DMS79 (cell line): ENCODE measurements at places on chromosomes 4 and X.
A peak's percentile ranks its signal among the peaks of the same experiment; 100 is the strongest.

- no peak for DNase-seq
Measured at GRCh38 chr4:174318829-174319764, 35.4 kb downstream of the CEP44 start.

GRCh38 chr4:38242101-38242500, 281.9 kb downstream of the PTTG2 start:
- DNase-seq = no peak

DNA sequence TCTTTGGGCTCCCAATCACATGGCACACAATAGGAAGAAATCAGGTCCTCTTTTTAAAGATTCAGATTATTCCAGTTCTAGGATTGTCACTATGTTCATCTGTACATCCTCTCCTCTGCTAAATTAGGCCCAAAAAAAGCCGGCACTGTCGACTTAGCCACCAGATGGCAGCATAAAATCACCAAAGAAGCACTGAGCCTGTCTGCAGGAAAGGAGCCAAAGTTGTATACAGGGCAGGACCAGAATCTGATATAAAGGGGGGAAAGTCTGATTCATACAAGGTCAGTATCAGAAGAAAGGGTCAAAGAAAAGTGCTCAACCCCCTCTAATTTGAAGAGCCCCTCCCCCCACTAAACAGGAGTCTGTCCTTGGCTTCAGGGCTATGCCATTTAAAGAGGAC, 292.5 kb downstream of the CHIC1 start:
- DNase-seq = no peak

DNA sequence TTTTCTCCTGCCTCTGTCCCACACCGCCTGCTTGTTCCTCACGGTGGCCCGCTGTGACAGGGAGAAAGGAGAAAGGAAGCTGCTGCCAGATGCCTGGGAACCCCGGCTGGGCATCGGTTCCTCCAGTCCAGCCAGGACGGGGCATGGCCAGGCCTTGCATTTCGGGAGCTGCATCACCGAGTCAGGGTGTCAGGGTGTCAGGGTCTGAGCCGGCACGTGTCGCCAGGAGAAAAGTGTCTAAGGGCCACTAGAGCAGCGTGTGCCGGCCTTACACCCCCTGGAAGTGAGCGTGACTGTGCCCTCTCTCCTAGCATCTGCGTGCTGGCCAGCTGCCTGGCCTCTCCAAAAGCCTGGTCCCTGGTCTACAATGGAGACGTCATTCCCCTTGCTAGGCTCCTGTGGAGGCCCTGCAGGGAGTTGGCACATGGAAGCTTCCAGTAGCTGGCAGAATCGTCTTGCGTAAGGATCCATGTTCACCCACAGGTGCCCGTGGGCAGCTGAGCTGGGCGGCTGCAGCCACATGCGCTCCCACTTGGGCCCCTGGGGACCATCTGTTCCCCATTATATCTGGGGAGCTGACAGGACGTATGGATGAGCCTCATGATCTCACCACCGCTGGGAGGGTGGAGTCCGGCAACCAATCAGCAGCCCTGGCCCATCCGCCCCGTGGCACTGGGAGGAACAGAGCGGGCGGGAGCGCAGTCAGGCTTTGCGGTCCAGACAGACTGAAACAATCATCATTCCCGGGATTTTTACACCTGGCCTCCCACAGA, 39.9 kb upstream of the HMX1 start:
- DNase-seq = no peak

GRCh38 chr4:133624744-133625143, 475.6 kb downstream of the PCDH10 start:
- DNase-seq = no peak

- no peak for DNase-seq
Measured at GRCh38 chrX:70527053-70527452, 82.4 kb downstream of the DLG3 start.

DNA sequence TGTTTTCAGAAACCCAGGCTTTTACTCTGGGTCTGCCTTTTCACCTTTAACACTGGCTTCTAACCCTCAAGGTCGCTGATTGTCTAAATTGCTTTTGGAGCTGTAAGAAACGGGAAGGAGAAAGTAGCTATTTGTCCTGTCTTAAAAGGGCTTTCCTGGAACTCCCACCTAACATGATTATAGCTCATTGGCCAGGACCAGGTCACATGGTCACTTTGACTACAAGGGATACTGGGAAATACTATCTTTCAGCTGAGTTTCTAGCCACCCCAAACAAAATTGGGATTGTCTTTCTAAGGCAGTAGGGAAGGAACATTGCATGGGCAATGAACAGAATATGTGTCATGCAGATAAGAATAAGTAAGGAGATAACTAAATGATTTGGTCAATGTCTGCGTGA, 106.7 kb upstream of the ARHGAP24 start:
- DNase-seq = no peak

GRCh38 chrX:109880629-109881028, 122.3 kb upstream of the TMEM164 start:
- DNase-seq = no peak

DNA sequence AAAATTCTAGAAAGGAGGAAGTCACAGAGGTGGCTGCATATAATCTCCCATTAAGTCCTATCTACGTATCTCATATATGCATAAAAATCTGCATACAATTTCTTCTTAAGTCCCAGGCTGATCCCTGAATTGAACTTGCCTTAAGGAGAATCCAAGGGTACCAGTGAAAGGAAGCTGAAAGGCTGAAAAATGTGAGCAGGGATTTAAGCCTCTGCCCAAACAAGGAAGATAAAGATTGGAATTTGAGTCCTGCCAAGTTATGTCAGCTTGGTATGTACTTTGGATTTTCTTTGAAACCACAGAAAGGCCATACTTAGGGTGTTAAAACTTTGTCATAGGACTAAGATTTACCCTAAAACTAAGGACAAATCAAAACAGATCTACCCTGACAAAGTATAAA, 26.5 kb upstream of the GEMIN8 start:
- DNase-seq = no peak

- DNase-seq = no peak
Measured at GRCh38 chr4:183773790-183774189, 114.7 kb downstream of the TRAPPC11 start.

DNA sequence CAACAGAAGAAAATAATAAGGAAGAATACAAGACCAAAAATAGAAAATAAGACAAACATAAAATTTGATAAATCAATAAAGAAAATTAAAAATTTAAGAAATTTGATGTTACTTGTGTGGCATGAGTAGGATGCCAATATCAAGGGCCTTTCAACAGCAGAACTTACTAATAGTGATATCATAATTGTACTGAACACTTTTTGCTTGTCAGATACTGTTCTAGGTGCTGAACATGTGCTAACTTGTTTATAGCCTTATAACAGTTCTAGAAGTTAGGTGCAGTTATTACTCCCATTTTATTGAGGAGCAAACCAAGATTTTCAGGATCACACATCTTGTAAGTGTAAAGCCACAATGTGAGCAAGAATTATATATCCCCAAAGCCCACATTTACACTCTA, 546.0 kb upstream of the EPHA5 start:
- no peak for DNase-seq

DNA sequence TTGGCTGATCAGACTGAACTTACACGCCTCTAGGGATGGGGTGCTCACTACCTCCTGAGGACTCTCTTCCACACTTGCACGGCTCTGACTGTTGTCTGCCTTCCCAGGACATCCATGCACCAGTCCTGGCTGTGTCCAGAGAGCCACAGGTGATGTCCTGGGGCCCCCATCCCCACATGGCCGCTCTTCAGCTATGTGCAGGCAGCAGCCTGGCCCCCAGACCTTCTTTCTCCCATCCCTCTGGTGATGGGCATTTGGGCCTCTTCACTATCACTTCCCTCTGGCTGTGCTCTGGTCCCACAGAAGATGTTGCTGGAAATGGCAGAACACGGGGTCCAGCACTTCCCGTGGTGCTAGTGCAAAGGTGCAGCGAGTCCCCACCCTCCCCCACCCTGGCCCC, 40.9 kb upstream of the HMX1 start:
- no peak for DNase-seq

GRCh38 chr4:110484029-110484428, 8.1 kb downstream of the ENPEP start:
- no peak for DNase-seq

DNA sequence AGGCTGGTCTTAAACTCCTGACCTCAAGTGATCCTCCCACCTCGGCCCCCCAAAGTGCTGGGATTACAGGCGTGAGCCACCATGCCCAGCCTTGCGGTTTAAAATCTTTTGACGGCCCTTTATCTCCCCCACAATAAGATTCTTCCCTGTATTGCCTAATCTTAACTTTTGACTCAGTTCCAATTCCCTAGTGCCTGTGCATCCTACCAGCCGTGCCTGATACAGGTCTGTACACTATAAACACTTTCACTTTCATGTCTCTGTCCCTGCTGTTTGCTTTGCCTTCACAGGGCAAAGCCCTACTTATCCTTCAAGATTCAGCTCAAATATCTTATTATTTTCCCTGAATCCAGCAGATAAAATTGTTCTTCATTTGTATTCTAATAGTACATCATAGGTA, 74.6 kb downstream of the WDR44 start:
- no peak for DNase-seq

DNA sequence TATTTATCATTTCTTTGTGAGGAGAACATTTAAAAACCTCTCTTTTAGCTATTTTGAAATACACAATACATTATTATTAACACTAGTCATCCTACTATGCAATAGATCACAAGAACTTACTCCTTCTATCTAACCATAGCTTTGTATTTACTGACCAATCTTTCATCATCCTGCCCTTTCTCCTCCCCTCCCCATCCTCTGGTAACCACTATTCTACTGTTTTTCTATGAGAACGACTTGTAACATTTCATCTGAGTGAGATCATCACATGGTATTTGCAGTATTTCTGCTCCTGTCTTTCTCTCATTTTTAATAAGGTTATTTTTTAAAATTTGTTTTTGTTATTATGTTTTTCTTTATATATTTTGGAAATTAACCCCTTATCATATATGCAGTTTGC, 331.8 kb downstream of the TEX13C start:
- DNase-seq = no peak

DNA sequence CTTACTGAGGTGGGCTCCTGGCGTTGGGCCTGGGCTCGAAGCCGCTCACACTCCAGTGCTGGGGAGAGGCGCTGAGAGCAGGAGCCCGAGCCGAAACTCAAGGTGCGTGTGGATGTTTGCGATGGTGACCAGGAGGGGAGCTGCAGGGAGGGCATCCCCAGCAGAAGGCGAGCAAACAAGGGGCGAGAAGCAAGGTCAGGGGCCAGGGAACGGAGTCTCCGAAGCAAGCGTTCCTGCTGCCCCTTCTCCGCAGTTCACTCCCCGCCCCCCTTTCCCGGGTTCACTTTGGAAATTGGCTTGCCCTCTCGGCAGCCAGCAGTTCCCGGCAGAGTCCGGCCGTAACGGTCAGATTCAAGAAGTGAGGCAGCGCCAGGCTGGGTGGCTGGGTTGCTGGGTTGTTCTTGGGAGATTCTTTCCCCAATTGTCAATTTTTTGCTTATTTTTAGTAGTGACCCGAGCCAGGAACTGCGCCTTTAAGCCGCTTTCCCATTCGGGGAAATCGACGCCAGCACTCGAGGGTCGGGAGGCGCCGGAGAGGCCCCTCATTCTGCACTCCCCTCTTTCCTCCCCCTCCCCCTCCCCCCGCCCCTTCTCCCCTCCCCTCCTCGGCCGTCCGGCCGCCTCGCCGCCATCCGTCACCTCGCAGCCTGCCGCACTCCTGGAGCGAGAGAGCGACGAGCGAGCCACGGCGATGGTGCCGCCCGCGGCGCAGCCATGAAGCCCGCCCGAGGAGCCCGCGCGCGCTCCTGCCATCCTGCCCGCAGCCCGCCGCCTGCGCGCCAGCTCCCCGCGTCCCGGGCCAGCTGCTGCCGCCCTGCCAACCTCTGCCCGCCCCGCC, at the start of gene FRMPD3:
TSS of gene FRMPD3 (plus strand) at position 655 of the 838 bp plus-strand sequence. CDS start 76,937 bp downstream, outside the sequence.
- DNase-seq = peak; percentile 32

GRCh38 chr4:137909529-137910309, 332.4 kb downstream of the SLC7A11 start:
- DNase-seq = no peak

GRCh38 chr4:130359542-130359941, 1263.6 kb downstream of the C4orf33 start:
- no peak for DNase-seq

DNA sequence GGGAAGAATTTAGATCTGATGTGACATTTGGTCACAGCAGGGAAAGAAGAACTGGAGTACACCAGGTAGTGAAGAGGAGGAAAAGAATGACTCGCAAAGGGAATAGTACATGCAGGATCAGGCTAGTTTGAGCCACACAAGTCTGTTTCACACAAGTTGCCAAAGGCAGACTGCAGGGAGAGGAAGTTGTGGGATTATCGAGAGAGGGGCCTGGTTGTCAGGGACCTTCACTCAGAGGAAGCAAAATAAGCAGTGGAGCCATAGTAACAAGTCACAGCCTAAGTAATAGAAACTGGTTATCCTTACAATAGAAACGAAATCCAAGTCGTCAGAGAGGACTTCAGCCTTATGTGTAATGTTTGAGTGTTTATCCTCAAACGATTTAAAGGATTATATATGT, 316.7 kb upstream of the HTR2C start:
- no peak for DNase-seq

GRCh38 chrX:103616676-103617186, 9.0 kb downstream of the TCEAL3 start:
- DNase-seq = no peak

DNA sequence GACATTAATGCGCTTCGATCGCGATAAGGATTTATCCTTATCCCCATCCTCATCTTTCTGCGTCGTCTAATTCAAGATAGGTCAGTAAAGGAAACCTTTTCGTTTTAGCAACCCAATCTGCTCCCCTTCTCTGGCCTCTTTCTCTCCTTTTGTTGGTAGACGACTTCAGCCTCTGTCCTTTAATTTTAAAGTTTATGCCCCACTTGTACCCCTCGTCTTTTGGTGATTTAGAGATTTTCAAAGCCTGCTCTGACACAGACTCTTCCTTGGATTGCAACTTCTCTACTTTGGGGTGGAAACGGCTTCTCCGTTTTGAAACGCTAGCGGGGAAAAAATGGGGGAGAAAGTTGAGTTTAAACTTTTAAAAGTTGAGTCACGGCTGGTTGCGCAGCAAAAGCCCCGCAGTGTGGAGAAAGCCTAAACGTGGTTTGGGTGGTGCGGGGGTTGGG, 528 bp upstream of the FGF2 start:
- DNase-seq = no peak

- DNase-seq = no peak
Measured at GRCh38 chr4:129342819-129343408, 247.0 kb downstream of the C4orf33 start.

DNA sequence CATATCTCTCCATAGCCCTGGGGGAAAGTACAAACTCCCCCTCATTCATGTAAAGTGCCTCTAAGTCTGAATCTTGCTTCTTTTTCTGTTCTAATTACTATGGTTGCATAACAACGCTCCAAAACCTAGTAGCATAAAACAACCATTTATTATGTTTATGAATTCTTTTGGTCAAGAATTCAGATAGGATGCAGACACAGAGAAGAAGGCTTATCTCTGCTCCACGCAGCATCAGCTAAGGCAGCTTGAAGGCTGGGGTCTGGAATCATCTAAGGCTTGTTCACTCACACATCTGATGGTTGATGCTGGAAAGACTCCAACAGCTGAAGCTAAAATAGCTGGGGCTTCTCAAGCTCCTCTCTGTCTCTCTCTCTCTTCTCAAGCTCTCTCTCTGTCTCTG, 564.5 kb downstream of the ZNF674 start:
- DNase-seq = no peak

- DNase-seq = no peak
Measured at GRCh38 chr4:184460499-184461285, 13.7 kb downstream of the IRF2 start.

- no peak for DNase-seq
Measured at GRCh38 chr4:56330691-56331090, 56.6 kb downstream of the AASDH start.

GRCh38 chr4:110550260-110550659, 72.6 kb downstream of the PITX2 start:
- no peak for DNase-seq

GRCh38 chr4:173405840-173406606, 7.1 kb upstream of the SCRG1 start:
- DNase-seq = no peak
